ENCODE measurements at places on chromosomes 7 and 10. TPM values are rescaled to one million over a fixed set of nuclear protein-coding genes. Genes with fewer than 3 reads are reported as not detected.

Gene SOSTDC1
- polyA plus RNA-seq: not detected

DNA sequence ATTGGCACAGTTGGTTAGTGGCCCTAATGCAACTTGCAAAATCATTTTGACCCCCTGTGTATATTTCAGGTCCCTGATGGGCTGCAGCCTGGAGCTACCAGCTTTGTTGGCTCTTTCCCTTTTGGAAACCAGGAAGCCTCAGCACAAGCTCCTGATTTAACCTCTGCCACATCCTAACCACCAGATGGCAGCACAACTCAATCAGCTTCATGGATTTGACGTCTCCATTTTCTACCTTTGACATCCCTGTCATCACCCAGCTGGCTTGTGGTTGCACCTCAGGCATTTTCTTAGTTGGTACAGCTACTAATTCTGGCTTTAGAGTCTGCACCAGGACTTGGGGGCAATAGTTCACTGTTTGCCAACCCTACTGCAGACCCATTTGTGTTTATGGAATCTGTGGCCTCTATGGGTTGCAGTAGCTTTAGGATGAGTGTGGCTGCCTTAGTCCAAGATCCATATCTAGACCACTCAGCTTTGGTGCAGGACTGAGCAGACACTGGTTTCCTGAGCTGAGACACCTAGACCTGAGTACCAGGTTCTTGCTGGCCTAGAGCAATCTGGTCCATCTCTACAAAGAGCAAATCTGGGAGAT lies 456.2 kb downstream of the REEP3 start:
- H3K4me3 ChIP-seq: no peak overlapping the region
- no peaks in the 10 kb centered on the region for H3K4me1 ChIP-seq

DNA sequence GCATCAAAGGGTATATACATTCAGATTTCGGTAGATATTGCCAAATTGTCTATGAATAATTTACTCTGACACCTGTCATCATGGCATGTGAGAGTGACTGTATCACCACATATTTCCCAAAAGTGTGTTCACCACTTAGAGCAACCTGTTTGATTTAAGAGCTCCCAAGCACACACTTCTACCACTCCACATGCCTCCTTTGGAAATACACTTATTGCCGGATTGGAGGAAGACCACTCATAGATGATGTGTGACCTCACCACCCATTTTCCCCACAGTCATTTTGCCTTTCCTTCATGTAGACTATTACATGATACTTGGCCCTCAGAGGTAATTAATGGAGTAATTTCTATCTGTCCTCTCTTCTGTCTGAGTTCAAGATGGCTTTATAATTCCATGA lies 75.5 kb downstream of the SLC16A9 start:
- H3K36me3 ChIP-seq: no peaks in the 10 kb centered on the region
- peaks cover 11% of the 10 kb centered on the region for H3K27me3 ChIP-seq
- DNase-seq: no peak
- no peak overlapping the region for H3K4me3 ChIP-seq
- H3K4me1 ChIP-seq: no peaks in the 10 kb centered on the region

- H3K27me3 ChIP-seq: no peaks in the 10 kb centered on the region
- no peak overlapping the region for H3K27ac ChIP-seq
These were observed 107.7 kb downstream of the GRID1 start for GRCh38 chr10:86258941-86259340.

Measured in endothelial cell of umbilical vein (primary cell).